ENCODE measurements at places on chromosomes 5 and 9.

GRCh38 chr9:109167716-109168115 lies 667 bp upstream of the FRRS1L start:
- no peak for DNase-seq

DNA sequence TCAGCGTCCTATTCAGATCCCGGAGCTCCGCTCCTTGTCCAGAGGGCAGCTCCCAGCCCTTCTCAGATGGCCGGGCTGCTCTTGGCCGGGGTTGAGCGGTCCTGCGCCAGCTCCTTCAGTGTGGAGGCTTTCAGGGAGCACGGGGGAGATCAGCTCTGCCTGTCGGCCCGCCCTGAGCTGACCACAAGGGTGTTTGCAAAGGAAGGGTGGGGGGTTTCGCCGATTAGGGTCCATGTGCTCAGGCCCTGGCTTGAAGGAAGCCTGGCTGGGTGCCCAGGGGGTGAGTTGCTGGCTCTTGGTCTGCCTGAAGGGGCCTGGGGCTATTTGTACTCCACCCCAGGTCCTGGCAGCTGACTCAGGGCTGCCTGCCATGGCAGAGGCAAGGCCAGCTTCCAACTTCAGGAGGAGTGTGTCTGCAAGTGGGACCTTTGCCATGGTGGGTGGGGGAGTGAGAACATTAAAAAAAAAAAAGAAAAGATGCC lies 250.1 kb upstream of the KLF4 start:
- no peak for DNase-seq

DNA sequence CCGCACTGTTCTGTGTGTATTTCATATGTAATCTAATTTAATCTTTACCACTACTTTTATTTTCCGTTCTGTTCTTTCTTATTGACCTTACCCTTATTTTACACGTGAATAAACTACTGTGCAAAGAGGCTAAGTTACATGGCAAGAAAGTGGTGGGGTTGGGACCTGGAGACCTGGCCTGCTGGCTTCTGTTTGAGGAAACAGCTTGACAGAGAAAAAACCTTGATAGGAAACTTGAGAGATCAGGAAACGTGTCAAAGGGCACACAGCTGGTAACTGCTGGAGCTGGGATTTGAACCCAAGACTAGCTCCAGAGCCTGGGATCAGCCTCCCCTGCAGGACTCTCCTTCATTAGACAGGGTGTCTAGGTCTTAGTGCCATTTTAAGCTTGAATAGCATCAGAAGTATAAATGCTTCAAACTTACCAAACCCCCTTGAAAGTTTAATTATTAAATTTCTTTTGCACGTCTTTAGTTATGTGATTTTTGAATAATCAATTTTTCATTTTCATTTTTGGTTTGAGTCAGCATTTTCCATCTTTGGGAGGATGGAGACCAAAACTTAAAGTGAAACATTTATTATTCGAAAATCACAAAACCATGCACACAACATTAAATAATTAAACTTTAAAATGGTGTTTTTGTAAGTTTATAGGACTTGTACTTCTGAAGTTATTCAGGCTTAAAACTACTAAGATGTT lies 129.5 kb downstream of the RGS3 start:
- no peak for DNase-seq

- no peak for DNase-seq
Observed at GRCh38 chr5:115179030-115179393, 9.3 kb upstream of the TRIM36 start.

DNA sequence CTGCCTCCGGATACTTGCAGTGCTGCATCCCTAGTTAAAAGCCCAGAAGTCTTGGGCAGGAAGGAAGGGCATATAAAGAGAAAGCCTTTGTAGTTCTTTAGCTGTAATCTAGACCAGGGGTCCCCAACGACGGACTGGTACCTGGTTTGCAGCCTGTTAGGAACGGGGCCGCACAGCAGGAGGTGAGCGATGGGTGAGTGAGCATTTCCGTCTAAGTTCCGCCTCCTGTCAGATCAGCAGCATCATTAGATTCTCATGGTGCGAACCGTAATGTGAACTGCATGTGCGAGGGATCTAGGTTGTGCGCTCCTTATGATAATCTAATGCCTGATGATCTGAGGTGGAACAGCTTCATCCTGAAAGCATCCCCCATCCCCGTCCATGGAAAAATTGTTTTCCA lies 1.6 kb upstream of the SMIM15 start:
- DNase-seq, result no peak

GRCh38 chr5:141758310-141758998 lies 76.4 kb upstream of the ARAP3 start:
- DNase-seq, result no peak

- no peak for DNase-seq
Observed at GRCh38 chr5:56175488-56175887, 57.6 kb downstream of the ANKRD55 start.

DNA sequence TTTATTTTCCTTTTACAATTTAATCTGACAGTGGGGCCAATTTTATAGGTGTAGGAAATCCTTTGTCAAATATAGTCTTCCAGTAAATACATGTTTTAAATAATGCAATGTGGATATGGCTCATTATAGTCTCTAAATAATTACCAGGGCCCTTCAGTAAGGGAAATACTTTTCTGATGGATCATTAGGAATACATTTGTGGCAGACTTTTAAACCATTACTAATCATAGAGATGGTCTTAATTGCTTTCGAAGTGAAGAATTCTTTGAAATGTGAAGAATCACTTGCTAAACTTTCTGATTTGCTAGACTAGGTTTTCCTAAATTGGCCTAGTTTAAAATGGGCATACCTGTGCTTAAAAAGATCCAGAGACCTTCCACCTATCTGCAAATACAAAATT lies 105.6 kb upstream of the ELL2 start:
- no peak for DNase-seq

DNA sequence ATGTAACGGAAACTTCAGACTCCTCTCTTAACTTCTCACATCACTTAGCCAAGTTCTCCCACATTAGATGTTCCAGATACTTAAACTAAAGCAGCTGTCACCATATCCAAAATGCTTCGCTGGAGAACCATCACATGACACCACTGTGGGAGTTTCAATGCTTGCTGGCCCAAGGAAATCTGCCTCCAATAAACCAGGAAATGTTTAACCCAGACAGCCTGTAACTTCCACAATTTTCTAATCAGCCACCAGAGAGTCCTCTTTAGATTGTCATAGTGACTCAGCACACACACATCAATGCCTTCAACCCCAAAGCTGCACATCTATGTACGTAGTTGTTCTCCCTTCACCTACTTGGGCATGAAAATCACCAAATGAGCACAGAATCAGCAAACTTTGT lies 118.7 kb downstream of the LPAR1 start:
- no peak for DNase-seq

GRCh38 chr5:172496671-172497371 lies 42.5 kb upstream of the SH3PXD2B start:
- no peak for DNase-seq
